ENCODE measurements at places on chromosomes 7 and 10.
A peak's percentile ranks its signal among the peaks of the same experiment; 100 is the strongest.

DNA sequence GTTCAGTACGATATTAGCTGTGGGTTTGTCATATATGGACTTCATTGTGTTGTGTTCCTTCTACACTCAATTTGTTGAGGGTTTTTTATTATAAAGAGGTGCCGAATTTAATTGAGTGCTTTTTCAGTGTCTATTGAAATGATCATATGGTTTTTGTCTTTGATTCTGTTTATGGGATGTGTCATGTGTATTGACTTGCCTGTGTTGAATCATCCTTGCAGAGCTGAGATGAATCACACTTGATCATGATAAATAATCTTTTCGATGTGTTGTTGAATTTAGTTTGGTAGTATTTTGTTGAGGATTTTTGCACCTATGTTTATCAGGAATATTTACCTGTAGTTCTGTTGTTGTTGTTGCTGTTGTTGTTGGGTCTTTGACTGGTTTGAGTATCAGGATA, 39.8 kb downstream of the ATOH7 start:
- DNase-seq: no peak

GRCh38 chr10:120689777-120690529, 161.2 kb upstream of the WDR11 start:
- no peak for DNase-seq

GRCh38 chr7:121447243-121447910, 51.3 kb upstream of the FAM3C start:
- no peak for DNase-seq

- no peak for DNase-seq
These were observed 445 bp upstream of the PVRIG start for GRCh38 chr7:100219271-100219737.

GRCh38 chr10:73088304-73088703, 8.4 kb downstream of the P4HA1 start:
- DNase-seq: no peak

GRCh38 chr7:143514995-143515735, 37.5 kb downstream of the TAS2R41 start:
- DNase-seq: no peak

DNA sequence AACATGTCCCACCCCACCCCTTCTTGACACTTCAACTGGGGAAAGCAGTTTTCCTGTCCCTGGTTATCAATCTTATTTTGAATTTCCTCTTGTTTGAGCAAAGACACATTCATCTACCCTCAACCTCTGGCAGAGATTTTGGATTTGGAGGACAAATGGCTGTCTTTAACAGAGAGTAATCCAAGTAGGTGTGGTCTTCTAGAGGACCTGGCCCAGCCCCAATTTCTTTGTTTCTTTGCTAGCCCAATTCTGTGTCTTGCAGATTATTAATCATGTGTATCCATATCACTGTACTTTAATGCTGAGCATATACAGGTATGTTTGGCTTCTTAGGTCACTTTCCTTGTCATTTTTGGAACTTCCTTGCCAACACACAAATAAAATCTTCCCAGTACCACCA, 58.8 kb upstream of the ADCY1 start:
- DNase-seq: no peak

GRCh38 chr7:12923971-12924370, 236.5 kb downstream of the ARL4A start:
- DNase-seq: no peak

GRCh38 chr10:104584541-104584940, 56.5 kb upstream of the SORCS3 start:
- DNase-seq: no peak

- peak; percentile 61 for DNase-seq
These were observed at the start of gene GOLGA7B for GRCh38 chr10:97849687-97850402. Gene GOLGA7B, plus strand, starts transcription at chr10:97849843. Its CDS starts 461 bp downstream, at chr10:97850304.

DNA sequence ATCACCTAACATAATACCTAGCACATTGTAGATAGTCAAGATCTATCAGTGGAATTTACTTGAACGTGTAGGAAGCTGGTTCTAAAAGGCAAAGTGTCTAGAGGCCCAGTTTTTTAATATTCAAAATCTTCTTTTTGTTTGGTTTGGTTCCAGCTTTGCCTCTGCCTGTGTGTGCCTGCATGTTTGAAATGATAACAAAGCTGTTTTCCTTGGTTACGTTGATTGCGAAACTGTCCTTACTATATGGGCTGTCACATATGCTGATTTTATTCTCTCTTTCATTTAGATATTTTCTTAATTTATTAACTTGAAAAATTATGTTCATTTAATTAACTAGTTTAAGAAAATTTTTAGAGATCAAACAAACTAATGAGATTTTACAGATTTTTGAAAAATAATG, 237.3 kb downstream of the SEMA3A start:
- DNase-seq: no peak

DNA sequence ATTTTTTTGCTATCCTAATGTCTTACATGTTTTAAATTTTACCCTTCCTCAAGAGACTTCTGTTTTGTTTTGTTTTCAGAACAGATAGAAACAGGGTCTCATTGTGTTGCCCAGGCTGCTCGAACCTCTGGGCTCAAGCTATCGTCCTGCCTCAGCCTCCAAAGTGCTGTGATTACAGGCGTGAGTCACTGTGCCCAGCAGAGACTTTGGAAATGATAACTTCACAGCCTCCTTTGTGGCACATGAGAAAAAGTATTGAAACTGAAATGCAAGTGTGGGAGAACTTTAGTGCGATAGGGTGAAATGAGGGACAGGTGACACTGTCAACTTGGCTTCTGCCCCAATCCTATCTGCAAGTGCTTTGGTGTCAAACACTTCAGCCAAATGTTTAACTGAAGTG, 21.6 kb downstream of the IRF5 start:
- no peak for DNase-seq

DNA sequence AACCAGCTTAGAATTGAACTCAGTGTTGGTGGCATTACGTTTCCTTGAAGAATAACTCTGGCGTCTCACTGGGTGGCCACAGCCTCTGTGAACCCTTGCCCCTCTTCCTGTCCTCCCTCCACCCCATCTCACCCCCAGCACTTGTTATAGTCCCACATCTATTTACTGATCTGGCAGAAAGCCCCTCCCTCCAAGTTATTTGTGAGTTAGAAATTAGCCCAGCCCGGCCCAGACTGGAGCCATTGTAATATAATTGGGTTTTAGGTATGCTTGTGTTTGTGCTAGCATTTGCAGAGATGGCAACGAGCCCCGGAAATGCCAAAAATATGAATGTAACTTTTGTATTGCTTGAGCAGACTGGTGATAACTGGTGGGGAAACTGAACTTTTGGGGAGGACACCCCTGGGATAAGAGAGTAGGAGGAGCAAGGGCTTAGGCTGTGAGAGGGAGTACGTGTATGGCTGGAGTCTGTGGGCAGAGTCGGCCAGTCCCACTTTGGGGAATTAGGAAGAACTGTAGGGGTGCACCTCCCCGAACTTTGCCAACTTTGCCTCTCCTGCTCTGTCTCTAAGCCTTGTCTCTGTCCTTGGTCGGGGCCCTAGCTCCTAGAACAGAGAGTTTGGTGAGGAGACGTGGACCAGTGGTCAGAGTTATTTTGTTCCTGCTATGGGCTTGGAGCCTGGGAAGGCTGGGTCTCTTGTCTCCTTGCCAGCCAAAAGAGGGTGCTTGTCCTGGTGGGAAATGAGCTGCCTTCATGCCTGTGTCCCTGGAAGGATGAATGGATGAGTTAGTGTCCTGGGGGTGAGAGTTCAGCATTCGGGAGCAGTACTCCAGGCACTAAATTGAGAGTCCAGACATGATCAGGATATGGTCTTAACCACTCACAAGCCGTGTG, 19.3 kb upstream of the TRIM8 start:
- DNase-seq: no peak

GRCh38 chr7:127473409-127473808, 80.9 kb upstream of the ZNF800 start:
- DNase-seq: no peak

DNA sequence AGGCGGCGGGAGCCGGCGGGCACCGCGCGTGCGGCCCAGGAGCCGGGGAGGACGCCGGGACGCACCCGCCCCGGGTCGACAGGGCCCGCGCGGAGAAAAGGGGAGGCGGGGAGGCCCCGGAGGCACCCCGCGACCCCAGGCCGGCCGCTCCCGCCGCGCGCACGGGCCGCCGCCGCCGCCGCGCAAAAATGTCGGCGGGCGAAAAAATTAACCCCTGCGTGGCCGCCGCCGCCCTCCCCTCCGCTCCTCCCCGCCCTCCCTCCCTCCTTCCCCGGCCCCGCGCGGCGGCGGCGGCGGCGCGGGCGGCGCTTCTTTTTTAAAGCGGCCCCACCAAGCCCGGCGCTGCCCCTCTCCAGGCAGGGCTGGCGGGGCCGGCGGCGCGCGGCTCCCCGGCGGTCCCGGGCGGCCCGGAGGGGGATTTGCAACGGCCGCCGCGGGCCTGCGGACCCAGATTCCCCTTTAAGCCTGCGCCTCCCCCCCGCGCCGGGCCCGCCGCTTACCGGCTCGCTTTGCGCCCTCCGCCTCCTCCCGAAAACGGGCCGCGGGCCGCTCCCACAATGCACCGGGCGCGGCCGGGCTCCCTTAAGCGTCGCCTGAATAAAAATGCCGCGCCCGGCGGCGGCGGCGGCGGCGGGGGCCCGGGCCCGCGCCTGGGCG, 465 bp downstream of the SEPHS1 start:
- DNase-seq: peak; percentile 80

DNA sequence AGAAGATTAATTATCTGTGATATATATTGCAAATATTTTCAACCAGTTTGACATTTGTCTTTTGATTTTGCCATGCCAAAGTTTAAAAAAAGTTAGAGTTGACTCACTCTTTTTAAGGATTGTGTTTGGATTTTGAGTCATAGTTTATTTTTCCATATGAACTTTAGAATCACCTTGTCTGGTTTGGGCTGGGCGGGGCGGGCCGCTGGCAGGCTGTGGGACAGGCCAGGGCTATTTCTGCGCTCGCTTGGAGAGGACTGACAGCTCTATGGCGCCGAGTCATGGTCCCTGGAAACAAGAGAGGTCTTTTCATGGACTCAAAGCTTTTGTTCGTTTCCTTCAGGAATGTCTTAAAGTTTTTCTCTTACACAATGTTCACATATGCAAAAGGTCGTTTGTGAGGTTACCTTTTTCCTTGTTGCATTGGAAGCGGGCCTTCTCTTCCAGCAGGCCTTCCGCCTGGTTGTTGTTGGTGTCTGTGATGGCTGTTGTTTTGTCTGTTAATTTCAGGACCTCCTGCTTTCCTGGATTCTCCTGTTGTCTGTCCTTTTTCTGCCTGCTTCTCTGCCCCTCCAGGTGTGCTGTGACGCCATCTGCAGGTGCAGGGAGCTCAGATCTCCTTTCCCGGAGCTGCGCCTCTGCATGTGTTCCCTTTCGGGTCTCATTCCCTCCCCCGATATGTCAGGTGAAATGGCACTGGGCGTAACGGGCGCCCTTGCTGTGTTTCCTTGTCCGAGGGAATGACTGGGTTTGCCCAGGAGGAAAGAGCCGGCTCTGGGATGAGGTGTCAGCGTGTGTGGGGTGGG, 53.8 kb downstream of the INPP5A start:
- no peak for DNase-seq

DNA sequence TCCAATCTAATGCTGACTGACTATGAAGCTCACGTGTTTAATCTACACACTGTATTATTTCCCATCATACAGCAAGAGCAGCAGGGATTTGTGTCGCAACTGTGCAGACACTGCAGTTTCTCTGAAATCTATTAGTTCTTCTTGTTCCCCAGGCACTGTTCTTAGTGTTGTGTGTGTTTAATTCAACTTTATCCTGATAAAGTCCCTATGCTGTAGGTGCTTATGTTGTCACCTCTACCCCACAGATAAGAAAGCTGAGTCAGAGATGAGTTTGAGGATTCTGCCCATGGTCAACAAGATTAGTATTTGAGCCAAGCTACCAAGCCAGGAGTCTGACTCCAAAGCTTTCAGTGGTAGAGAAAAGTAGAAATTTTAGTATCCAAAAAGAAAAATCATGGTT, 22.5 kb upstream of the EPHB6 start:
- no peak for DNase-seq

DNA sequence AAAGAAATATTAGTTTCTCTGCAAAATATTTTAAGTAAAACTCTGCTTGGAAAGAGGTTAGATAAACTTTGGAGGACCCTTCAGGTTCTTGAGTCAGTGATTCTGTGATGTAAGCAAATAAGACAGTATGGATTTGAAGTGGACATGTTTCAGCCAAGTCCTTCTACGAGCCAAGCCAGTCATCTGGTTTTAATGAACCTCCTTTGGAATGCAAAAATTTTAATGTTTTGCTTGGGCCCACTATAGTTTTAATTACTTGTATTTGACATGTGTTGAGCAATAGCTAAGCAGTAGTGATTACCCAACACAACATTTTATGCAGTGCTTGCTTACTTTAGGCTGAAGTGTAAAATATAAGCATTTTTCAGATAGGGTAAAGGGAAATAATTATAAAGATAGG, 296.3 kb upstream of the SEMA3D start:
- no peak for DNase-seq

DNA sequence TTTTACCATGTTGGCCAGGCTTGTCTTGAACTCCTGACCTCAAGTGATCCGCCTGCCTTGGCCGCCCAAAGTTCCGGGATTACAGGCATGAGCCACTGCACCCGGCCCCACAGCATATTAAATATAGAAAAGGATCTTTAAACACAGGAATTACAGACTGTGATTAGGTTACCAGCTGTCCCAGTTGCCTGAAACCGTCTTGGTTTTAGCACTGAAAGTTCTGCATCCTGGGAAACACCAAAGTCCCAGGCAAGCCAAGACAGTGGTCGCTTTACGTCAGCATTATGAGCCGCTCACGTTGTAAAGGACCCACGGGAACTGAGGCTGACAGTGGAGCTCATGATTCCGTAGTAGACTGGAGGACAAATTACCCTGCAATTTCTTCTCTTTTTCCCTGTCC, 69.0 kb upstream of the FAM180A start:
- DNase-seq: no peak

- no peak for DNase-seq
These were observed 22.5 kb downstream of the SNX13 start for GRCh38 chr7:17917842-17918241.

GRCh38 chr7:43244232-43244631, 131.8 kb downstream of the HECW1 start:
- no peak for DNase-seq

GRCh38 chr7:158910254-158911053, 54.1 kb downstream of the DYNC2I1 start:
- no peak for DNase-seq

GRCh38 chr7:37234928-37235327, 213.7 kb downstream of the ELMO1 start:
- no peak for DNase-seq

- no peak for DNase-seq
These were observed 166.0 kb upstream of the TCF7L2 start for GRCh38 chr10:112784022-112784461.

- no peak for DNase-seq
These were observed 146.9 kb downstream of the TPST1 start for GRCh38 chr7:66352071-66352470.

GRCh38 chr10:71684356-71685173, 35.0 kb downstream of the C10orf105 start:
- no peak for DNase-seq

Data from stimulated activated CD4-positive, alpha-beta T cell treated with anti-CD3 and anti-CD28 coated beads, Interleukin-1b, Interleukin-23, amount 100 ng/mL, for 4 hours (primary cell).